Astrocyte of the spinal cord (primary cell): ENCODE measurements at places on chromosomes 1 and 21.

DNA sequence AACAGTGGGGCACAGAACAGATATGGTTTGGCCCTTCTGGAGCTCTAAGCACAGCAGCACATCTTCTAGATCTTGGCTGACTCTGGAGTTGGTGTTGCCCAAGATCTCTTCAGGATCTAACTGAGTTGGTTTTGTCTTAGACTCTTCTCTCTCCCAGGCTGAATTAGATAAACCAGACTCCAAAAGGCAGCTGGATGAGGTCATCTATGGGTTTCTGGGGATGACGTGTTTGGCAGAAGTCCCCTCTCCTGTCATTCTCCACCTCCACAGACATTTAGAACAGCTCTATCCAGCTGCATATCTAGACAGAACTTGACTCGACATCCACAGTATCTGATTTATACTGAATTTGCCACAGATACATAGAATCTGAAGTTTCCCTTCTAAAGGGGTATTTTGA is 75.3 kb downstream of the ST6GALNAC5 start:
- no peak for DNase-seq

DNA sequence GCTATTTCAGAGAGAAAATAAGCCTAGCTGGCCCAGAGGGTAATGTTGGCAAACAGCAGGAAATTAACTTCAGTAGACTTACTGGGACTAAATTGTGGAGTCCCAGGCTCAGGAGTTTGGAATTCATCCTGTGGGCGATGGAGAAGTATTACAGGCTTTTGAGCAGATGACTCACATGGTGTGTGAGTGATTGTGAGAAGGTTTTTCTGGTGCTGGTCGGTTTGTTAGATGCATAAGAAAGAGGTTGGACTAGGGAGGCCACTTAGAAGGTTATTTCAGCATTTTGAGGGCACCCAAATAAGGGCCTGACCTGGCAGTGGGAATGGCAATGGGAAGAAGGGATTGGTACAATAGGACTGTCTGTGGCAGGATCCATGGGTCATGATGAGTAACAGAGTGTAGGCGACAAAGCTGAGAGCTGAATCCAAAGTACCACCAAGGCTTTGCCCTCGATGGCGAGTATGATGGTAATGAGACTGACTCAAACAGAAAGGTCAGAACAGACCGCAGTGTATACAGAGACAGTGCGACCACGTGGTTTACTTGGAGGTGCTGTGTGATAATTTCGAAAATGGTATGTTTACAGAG is 69.2 kb upstream of the KIF26B start:
- DNase-seq = peak; percentile 95

- DNase-seq = no peak
Observed at GRCh38 chr1:105872817-105873216, 1183.7 kb upstream of the PRMT6 start.

DNA sequence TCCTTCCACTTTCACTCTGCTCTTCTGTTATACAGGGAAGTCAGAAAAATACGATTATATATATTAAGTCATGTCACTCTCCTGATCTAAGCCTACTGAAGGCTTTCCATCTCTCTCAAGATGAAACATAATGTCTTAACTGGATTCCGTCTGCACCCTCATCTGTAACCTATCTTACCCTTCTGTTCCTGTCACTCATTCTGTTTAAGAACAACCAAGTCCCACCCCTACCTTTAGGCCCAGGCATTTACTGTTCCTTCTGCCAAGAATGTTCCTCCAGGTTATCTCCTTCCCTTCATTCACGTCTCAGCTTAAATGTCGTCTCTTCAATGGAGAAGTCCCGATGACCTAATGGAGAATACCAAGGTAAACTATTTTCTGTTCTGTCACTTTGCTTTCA is 1802.4 kb downstream of the MRPL39 start:
- DNase-seq = no peak

DNA sequence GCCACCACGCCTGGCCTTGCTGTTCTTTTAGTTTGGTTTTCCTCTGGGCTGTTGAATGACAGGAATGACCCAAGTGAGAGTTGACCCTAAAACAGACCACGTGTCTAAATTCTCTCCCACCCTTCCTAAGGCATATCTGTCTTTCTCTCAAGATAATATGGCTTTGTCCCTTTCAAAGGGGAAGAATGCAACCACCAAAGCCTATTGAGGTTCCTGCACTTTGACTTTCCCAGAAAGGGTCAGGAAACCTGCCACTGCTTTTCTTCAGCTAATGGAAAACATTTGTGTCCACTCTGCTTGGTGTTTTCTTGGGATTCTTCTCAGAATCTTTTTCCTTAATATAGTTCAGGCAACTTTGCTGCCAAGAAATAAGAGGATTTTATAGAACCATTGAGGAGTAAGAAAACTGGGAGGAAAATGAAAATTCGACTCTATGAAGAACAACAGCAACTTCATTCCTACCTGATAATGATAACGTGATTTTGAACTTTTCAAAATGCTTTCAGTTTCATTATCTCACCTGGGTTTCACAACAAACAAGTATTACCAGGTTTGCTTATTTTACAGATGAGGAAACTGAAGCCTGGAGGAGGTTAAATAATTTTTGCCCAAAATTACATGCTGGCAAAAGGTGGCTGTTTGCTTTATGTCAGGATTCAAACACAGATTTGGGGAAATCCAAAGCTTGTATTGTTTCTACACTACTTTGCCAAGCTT is 6.9 kb downstream of the PLPP3 start:
- no peak for DNase-seq

DNA sequence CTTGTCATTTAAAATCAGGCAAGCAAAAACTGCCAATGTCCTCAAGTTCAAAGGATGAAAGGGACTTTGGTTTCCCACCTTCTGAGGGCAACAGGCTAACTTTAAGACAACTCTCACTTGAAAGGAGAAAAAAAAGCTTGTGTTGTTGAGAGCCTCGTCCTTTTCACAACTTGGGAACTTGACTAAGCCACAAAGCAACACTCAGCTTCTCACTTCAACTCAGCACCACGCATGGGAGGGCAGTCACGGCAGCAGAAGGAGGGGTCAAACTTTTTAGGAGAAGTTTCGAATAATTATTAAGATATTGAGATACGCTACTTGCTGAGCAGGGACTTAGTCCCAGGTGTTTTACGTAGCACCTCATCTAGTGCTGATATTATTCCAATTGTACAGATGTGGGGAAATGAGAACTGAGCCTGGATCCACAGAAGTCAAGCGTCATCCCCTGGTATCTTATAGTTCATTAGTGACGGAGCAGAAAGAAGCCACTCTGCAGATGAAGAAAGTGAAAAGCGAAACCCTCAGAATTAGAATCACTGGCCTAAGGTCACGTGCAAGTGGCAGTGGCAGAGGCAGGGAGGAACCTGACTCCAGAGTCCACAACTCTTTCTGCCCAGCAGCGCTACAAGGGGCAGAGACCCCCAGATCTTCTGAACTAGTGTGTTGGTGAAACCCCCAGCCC is 83.6 kb downstream of the JAK1 start:
- DNase-seq = no peak

GRCh38 chr1:221793439-221794078 is 51.7 kb upstream of the DUSP10 start:
- no peak for DNase-seq

DNA sequence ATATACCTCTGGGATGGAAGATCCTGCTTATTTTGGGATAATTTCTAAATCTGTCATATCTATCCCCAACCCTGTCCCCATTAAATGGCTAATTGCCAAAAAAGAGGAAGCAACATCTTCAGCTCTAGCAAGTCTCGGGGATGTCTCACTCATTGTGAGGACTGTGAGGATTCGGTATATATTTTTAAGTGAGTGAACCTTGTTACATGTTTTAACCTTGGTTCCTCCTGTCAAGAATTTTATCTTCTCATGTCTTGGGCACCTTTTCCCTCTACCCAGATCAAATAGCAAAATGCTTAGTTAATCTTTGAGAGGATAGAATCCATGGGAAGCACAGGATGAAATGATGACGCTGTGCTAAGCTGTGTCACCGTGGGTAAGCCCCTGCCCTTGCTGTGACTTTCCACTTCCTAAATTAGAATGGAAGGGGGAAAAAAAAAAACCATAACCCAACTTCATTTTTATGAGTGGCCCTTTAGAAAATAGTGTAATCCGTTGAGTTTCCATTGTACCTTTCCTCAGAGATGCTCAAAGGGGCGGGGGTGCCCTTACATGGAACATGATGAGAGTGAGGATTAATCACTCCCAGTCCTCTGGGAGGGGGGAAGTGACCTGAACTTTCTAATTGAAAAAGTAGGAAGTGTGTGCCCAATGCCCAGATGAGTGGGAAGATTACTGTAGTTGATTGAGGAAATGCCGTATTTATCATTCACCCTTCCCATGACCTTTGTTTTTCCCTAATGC is 7.6 kb downstream of the ATP1A1 start:
- DNase-seq = no peak

DNA sequence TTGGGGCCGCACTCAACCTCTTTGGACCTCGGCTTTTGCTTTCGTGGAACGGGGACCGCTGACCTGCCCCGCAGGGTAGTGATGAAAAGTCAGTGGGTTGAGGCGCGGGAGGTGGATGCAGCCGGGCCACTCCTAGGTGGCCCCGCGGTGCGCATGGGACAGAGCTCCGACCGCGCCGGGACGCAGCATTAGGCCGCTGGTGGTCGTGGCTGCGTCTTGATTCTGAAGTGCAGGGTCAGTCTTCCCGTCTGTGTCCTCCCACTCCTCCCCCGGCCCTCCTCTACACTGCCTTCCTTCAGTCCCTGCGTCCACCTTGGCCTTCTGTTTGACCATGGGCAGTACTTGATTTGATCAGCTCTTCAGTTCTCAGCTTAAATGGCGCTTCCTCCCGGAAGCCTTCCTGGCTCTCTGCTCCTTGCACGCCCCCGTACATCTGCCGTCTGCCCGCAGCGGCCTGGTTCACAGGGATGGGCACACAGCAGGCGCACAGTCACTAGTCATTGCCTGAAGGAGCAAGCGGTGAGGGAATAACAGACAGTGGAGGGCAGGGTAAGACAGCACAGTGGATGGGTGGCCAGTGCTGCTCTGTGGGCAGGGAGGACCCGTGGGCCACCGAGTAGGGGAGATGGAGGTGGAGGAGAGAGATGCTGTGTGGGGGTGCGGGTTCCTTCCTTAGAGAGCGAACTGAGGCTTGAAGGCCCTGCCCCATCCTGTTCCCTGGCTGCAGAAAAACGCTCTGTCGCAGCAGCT is 633 bp downstream of the THEMIS2 start:
- no peak for DNase-seq

GRCh38 chr21:25938658-25939395 is 204.1 kb downstream of the GABPA start:
- no peak for DNase-seq

DNA sequence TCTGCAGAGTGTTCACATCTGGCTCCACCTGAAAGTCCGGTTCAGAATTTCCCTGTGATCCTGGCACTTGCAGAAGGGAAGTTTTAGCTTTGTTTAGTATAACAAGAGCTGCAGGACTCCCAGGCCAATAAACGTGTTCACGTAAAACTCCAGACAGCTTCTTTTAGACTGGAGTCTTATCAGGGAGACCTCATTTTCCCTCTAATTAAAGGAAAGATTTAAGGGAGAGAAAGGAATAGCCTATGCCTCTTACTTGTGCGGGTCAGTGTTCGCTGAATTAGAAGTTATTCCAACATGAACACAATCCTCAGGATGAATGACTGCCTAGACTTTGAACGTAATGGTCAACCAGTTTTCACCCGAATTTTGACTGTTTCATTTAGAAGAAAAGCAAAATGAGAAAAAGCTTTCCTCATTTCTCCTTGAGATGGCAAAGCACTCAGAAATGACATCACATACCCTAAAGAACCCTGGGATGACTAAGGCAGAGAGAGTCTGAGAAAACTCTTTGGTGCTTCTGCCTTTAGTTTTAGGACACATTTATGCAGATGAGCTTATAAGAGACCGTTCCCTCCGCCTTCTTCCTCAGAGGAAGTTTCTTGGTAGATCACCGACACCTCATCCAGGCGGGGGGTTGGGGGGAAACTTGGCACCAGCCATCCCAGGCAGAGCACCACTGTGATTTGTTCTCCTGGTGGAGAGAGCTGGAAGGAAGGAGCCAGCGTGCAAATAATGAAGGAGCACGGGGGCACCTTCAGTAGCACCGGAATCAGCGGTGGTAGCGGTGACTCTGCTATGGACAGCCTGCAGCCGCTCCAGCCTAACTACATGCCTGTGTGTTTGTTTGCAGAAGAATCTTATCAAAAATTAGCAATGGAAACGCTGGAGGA is 202.1 kb upstream of the SGIP1 start:
- DNase-seq = peak; percentile 88

DNA sequence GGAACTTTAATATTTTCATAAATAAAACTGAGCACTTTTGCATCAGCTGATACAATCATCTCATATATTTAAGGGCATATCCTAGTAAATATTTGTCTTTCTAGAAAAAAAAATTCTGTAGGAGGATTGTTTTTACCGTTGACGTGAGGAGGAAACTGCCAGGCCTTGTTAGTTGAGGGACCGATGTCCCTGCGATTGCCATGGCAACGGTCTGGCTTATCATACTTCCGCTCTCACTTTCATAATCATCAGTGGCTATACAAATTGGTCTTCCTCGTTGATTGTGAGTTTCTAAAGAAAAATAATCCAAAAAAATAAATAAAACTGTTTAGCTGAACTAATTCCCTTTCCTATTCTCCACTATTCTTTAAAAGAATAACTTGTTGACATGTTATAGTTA is 69.3 kb upstream of the ANGPTL3 start:
- no peak for DNase-seq

GRCh38 chr1:46755121-46755520 is 36.2 kb upstream of the EFCAB14 start:
- DNase-seq = no peak
